ENCODE measurements at places on chromosomes 2 and 18.

DNA sequence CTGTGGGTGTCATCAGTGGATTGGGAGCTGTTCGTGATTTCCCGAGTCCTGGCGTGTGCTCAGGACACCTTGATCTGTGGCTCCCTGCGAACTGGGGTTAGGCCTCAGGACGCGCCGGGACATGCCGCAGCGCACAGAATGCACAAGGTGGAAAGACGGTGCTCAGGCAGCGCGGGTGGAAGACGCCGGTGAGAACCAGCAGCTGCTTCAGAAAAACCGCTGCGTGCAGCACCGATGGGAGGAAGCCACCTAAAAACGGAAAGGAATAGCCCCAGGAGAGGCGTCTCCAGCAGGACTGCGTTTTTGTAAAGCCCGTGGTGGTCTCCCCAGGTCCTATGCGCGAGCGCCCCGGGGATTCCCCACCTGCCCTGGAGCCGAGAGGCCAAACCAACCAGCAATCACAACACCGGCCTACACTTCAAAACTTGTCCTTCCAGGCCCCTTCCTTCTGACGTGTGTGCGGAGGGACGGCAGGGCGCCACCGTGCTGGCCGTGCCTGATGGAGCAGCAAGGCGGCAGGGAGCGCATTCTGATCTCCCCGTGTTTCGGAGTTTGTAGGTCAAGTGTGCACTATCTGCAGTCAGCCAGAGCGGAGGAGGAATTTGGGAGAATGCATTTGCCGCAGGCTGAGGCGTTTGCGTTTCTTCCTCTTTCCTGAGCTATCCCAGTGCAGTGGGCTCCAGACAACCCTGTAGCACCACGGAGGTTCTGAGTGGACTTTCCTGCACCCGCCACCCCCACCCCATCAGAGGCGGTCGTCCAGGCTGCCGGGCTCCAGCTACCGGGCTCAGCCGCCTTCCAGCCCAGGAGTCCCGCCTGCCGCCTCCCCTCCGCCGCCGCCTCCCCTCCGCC is 32.2 kb downstream of the RTP5 start:
- peak; percentile 17 for DNase-seq

- DNase-seq = peak; percentile 66
These were observed 32.2 kb downstream of the GPR39 start for GRCh38 chr2:132448771-132449170.

- no peak for DNase-seq
These were observed 209.2 kb downstream of the MYCN start for GRCh38 chr2:16149349-16150243.

- no peak for DNase-seq
These were observed 203.3 kb downstream of the CELF4 start for GRCh38 chr18:37362158-37362890.

GRCh38 chr18:34583895-34584294 is 126.2 kb upstream of the DTNA start:
- DNase-seq = no peak

DNA sequence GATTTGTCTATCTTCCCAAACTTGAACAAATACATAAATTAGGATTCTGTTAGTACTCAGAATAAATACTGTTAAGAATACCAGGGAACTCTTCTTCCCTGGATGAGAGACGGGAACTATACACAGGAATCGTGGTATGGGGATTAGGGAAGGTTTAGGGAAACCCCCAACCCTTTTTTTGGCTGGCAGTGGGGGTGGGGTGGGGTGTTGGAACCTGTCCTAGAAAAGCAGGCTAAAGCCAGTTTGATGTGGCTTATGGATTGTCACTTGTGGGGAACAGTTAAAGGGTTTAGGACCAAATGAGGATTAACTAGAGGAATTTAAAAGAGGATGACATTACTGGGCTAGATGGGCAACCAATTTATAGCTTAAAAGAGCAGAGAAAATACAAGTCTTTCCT is 1.8 kb downstream of the SLC4A10 start:
- no peak for DNase-seq

DNA sequence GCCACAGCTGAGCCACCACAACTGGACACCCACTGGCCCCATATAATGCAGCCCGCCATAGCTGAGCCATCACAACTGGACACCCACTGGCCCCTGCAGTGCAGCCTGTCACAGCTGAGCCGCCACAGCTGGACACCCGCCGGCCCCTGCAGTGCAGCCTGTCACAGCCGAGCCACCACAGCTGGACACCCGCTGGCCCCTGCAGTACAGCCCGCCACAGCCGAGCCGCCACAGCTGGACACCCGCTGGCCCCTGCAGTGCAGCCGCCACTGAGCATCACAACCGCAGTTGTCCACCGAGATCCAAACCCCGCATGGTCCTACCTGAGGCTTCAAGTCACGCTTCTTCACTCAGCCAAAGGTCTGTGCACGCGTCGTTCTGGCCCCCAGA is 134.2 kb downstream of the PXDN start:
- DNase-seq = no peak

DNA sequence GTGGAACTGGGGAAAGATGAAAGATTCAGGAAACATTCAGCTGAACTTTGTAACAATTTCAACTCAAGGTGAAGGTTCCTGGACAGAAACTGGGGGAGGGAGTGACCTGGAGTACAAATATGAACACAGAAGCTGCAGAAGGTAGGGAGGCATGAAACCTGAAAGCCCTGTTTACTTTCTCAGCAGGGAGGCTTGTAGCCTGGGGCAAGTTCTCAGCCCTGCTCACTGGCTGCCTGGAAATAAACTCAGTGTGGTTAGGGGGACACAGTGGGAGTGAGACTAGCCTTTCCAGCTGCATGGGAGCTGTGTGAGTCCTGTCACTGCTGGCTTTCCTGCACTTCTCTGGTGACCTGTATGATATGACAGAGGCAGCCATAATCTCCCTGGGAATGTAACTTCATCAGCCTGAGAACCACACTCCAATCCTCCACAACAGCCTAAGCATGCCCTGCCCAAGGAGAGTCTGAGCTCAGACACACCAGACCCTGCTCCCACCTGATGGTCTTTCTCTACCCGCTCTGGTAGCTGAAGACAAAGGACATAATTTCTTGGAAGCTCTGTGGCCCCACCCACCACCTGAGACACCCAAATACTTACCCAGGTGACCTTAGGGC is 77.0 kb downstream of the ZSWIM2 start:
- no peak for DNase-seq

All from fibroblast of the aortic adventitia (primary cell).